ENCODE measurements at places on chromosomes 6 and 20.

DNA sequence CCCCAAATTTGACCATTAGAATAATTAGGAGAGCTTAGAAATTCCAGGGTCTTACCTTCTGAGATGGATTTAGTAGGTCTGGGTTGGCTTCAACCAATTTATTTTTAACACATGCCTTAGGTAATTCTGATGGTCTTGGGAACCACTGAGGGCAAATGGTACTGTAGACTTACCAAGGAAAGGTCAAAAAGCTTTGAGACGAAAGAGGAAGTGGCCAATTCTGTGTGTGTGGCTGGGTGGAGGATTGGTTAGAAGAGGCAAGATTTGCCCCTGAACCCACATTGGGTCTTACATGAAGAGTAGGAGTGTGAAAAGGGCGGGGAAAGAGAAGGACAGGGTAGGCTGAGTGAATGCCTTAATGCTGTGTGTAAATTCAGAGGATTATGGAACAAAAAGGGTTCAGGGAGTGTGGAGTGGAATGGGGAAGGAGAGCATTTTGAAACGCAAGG is 2.7 kb downstream of the ITCH start:
- peak; percentile 73 for DNase-seq

- DNase-seq: no peak
Measured at GRCh38 chr6:56019973-56020372, 144.6 kb upstream of the BMP5 start.

DNA sequence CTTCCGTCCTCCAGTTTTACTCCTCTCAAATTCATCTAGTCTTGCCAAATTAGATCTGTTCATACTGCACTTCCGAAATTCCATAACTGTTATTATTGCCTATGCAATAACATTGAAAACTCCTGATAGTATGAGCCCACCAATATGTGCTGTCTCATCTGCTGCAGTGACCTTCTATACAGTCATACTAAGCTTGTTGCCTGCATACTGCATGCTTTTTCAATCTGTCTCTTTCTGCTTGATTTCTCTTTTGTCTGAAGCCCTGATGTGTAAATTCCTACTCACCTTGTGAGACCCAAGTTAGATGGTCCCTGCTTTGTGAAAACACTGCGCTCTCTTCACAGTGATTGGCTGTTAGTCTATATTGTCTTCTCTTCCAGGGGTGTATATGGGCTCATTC is 1.1 kb downstream of the TBP start:
- no peak for DNase-seq

GRCh38 chr20:51220293-51220706 is 197.4 kb upstream of the KCNG1 start:
- DNase-seq: peak; percentile 11

DNA sequence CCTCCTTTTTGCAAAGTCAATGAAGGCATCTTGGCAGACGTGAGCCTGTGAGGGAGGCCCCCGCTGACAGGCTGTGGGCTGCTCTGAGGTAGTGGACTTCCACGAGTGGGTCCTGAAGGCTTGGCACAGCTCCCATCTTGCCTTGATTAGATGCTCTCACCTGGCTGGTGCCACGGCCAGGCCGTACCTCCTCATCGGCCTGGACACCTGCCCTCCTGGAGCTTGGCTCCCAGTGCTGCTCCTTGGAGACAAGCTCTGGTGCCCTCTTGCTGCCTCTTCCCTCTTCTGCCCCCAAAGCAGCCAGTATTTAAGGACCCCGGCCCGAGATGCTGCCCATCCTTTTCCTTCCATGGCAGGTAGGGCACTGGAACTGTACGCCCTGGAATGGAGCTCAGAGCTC is 93.5 kb downstream of the ERMARD start:
- DNase-seq: no peak

- no peak for DNase-seq
Measured at GRCh38 chr6:39979461-39980328, 45.4 kb upstream of the MOCS1 start.

- DNase-seq: no peak
Measured at GRCh38 chr6:45420909-45421708, 43.4 kb upstream of the SUPT3H start.

DNA sequence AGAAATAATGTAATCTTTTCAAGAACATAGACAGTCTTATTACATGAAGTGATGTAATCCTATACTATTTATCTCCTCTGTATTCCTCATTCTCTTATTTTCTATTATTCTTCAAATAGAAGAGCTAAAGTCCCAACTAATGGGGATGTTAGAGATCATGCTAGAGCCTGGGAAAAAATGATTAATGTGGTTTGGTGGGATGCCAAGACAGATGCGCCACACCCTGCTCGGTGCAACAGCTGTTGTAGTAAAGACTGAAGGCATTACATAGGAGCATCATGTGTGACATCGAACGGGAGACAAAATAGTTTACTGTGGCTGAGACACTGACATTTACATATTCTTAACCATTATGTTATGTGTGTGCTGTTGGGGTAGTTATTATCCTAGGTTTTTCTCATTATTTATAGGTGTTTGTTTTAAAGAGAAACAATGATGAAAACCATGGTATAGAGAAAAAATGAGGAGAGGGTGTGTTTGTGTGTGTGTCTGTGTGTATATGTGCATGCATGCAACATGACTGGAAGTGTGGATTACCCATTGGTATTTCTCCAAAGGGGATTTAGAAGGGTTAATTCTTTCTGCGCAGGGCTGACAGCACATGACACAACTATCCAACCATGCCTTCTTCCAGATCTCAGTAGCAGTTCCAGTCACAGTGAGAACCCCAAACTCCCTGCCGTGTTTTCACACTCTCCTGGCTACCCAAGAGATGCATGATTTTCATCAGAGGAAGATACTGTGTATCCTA is 155.3 kb downstream of the EYA4 start:
- no peak for DNase-seq

GRCh38 chr6:75748743-75749538 is at the start of gene MYO6:
Gene MYO6, plus strand, starts transcription at chr6:75749239. Its CDS starts 68,309 bp downstream, at chr6:75817548.
- no peak for DNase-seq

DNA sequence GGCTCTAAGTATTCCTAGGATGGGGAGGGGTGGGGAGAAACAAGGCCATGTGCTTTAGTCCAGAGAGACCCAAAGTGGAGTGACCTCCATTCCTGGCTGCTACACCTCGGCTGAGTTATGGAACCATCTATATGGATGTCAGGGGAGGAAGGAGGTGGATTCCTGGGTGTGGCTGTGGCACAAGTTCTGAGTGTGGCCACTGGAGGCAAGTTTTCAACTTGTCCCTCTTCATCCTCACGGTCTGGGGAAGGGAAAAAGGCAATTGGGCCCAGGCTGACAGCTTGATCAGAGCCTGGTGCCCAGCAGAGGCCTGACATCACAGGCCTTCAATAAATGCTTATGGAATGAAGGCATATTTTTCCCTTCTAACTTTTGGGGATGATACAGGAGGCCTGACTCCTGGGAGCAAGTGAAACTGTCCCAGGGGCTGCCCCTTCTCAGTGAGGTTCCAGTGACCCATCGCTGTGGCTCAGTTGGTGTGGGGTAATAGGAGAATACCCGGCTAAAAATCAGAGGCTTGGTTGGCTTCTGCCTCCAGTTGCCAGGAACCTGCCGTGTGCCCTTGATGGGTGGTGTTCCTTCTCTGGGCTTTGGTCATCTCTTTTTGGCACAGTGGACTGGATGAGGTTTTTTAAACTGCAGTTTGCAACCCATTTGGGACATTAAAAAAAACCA is 1.8 kb upstream of the ITPR3 start:
- DNase-seq: no peak

DNA sequence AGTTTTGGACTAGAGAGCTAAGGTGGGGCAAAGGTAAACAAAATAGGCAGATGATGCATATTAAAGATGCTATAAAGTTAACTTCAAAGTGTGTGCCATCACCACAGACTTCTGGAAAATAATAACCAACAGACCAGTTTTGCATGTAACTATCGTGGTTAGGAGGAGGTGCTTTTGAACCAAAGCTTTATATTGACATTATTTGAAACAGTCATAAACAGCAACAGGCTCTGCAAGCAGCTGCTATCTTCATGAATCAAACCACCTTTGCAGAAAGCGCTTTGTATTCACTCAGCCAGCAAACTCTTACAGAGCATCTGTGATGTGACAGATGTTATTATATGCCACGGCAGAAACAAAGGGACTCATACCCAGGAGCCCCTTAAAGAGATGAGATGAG is 81.9 kb downstream of the CRYBG1 start:
- no peak for DNase-seq

GRCh38 chr20:24411003-24411833 is 58.2 kb upstream of the SYNDIG1 start:
- DNase-seq: no peak

DNA sequence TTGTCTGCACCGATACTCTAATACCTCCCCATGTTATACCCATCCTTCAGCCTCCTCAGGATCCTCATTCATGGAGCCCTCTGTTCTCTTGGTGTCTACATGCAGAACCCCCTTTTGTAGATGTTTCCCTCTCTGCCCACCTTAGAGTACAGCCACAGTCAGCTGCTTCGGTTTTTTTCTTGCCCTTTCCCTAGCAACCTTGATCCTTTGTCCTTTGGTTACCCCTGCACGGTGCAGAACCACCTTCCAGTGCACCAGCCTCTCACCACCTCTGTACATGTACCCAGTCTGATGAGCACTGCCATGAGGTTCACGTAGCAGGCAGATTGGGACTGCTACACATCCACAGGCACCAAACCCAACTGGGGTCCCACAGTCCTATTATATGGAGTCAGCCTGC is 7.3 kb downstream of the VPS16 start:
- DNase-seq: no peak

DNA sequence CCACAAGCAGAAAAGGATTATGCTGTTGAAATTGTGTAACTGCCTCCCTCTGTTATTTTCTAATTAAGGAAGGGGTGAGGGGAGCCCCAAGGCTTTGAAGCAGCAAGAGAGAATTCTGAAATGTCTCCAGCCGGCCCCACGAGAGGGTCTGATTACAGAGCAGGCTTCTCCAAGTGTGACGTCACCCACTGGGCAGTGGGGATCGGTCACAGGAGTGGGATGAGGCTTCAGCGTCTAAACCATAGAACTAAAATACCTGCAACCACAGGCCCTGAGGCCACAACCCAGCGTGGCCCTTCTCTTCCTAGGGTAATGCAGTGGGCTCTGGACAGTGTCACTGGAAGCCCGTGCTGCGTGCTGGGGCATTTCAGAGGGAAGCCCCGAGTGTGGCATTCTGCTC is 38.6 kb upstream of the APCDD1L start:
- DNase-seq: no peak

- no peak for DNase-seq
Measured at GRCh38 chr6:131910219-131910589, 41.0 kb downstream of the CCN2 start.

DNA sequence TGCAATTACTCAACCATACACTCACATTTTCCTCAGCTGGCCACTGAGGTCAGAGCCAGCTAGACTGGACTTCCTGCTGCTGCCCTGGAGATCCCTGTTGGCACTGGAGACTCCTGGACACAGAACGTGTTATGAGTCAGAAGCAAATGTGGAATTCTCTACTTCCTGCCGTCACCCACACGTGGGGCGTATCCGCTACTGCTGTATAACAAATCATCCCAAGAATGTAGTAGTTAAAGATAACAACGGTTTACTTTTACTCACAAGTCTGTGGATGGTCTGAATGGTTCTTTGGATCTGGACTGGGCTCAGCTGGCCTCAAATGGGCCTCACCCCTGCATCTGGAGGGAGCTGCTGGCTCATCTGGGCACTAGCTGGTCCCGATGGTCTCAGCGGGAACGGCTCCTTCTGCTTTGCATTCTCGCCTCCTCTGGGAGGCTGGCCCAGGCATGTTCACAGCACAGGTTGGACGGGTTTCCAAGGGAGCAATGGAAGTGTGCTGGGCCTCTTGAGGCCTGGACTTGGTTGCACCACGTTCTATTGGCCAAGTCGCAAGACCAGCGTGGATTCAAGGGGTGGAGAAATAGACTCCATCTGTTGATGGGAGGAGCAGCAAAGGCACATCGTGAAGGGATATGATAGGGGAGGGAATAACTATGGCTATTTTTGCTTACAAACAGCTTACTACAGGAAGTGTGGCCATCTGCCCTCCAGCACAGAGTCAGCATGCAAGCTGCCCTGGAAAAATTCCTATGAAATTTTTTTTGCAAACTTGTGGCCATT is 118.5 kb downstream of the SNX5 start:
- no peak for DNase-seq

- DNase-seq: no peak
Measured at GRCh38 chr6:90227673-90228072, 69.0 kb downstream of the BACH2 start.

- DNase-seq: peak; percentile 25
Measured at GRCh38 chr6:1325461-1326309, 13.8 kb downstream of the FOXQ1 start.

- DNase-seq: no peak
Measured at GRCh38 chr6:17233531-17233930, 47.6 kb upstream of the RBM24 start.

DNA sequence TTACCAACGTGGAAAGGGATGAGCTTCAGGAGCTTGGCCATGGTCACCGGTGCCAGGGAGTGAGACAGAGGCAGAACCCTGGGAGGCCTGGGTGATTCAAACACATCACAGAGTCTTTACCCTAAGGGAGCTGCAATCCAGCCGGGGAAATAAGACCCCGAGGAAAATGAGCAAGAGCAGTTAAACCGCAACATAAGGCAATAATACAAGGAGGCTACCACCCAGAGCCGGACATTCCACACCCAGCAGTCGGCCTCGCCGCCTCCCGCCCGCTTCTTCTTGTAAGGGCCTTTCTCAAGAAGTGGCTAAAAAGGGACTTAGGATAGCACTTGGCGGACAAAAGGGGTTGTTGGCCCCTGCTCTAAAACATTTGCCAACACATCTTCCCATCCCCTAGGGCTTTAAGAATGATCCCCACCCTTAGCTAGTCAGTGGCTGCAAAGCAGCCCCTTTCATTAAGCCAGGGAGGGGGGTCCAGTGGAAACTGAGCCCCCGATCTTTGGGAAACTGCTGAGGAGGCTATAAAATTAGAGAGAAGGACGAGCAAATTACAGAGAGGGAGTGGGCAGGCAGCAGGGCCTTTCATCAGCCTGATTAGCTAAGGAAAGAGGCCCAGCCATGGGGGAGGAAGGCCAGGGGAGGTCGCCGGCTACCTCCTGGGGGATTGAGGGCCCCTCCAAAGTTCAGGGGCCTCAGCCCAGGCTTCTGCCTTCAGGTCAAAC is 34.3 kb downstream of the SNX5 start:
- DNase-seq: no peak

DNA sequence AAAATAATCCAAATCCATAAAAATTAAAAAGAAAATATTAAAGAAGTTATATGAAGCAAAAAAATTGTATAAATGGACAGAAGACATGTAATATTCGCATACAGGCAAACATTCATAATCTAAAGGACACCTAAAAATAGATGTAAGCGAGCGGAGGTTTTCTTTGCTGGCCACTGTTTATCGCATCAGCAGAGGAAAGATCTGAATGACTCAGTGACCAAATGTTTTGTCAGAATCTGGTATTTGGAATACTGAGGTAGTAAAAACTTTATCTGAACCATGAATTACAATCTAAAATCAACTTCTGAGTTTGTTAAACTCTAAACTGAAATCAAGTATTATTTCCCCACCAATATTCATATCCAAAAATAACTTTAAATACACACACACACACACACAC is 7.8 kb downstream of the TSPYL4 start:
- DNase-seq: no peak

DNA sequence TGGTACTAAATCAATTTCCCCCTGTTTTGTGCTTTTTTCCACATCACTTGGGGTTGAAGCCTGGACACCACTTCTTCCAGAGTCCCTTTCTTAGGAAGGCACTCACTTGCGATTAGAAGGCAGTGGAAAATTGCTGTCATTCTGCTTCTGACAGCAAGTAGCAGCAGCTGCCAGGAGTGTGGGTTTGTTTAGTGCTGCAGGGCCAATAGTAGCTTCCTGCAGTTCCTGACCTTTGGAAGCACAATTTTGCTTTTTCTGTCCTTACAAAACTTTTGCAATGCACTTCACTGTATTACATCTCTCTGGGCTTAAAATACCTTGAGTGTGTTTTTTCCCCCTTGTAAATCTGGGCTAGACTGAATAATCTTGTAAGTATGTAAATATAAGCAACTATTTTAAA is 12.5 kb upstream of the HLA-DRA start:
- no peak for DNase-seq

Measured in AML-193 (cell line).